ENCODE measurements at places on chromosomes 7 and 10.

DNA sequence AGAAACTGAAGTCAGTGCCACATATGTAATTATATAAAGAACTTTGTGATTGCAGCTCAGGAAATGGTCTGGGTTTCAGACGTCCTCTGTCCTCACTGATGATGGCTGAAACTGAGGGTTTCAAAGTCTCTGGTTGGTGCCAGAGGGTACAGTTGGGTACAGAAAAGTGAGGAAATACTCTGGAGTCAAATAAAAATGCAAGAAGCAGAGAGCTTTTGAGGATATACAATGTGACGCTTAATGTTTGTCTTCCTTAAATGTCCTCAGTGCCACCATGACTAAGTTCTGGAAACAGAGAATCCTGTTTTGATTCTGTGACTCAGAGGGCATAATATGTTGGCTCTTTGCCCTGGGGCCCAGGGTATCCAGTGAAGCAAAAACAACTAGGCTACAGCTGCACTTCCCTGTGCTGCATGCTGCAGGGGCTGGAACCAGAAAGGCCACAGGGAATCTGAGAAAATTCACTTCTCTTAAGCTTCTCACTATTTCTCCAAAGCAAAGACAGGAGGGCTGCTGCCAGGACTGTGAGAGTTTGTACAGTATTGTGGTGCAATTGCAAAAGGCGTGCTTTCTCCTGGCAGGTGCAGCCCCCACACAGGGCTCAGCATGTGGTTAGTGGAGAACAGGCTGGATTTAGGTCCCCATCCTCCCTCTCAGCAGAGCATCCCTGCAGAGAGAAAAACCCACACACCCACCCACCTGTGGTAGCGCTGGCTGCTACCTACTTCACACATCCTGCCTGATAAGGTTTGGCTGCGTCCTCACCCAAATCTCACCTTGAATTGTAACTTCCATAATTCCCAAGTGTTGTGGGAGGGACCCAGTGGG, 169.5 kb upstream of the SVIL start:
- no peak for DNase-seq

GRCh38 chr7:139422126-139422525, 61.3 kb downstream of the KLRG2 start:
- no peak for DNase-seq

DNA sequence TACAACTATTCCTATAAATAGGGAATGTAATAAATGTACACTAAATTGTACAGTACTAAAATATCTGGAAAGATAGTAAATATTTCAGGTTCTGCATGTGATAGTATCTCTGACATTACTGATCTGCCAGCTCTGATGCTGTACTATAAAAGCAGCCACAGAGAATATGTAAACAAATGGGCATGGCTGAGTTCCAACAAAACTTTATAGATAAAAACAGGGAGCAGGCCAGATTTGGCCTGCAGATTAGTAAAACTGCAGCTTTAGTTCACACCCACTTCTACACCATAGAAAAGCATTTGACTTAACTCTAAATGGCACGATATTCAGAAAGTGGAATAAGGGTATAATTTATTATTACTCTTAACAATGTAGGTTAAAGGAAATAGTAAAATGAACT, 18.8 kb upstream of the TLL2 start:
- no peak for DNase-seq

DNA sequence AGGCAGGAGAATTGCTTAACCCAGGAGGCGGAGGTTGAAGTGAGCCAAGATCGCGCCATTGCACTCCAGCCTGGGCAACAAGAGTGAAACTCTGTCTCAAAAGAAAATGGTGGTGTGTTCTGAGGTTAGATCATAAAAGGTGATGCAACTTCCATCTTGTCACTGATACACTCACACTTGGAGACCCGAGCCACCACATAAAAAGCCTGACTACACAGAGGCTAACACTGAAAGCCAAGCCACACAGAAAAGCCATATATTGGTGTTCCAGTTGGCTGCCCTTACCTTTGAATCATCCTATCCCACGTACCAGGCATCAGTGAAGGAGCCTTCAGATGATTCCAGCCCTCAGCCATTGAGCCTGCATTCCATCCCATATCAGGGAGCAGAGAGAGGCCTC, 4.0 kb downstream of the MORN4 start:
- DNase-seq: no peak

- DNase-seq: no peak
Observed at GRCh38 chr7:95883217-95883616, 110.9 kb downstream of the DYNC1I1 start.

- no peak for DNase-seq
Observed at GRCh38 chr7:147567043-147567442, 1023.5 kb upstream of the C7orf33 start.

Measured in stimulated activated naive CD4-positive, alpha-beta T cell treated with Interleukin-2 at 50 U/mL for 16 hours (primary cell).